ENCODE measurements at places on chromosomes 3 and 15.

DNA sequence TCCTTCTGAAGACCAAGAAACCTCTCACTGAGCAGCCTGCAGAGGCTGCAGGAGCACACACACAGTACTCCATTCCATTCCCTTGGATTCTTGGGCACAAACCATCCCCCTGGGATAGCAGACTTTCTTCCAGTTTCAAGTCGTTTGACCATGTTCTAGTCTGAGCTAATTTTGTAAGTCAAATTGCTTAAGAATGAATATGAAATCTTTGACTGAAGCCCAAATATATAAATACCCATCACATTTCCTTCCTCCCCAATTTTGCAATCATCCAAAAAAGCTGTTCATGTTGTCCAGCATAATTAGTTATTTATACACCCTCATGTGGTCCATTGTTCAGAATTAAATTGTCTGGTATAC, 231.2 kb upstream of the TPRG1 start:
- no peak for DNase-seq

GRCh38 chr3:12972781-12973702, 100.2 kb downstream of the IQSEC1 start:
- DNase-seq: no peak

DNA sequence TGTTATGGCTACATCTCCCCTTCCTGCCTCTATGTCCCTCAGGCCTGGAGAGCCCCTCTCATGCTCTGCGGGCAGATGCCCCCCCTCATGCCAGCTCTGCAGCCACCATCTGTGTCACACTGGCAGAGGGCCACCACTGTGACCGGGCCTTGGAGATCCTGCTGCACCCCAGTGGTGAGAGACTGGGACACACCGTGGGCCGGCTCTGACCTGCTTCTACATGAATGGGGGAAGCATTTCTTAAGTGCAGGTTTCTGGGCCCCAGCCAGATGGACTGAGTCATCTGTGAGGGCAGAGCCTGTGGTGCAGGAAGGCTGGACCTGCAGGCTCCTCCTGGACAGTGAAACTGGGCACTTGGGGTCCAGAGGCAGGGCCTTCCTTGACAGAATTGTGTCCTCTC, 4.8 kb downstream of the VWA5B2 start:
- DNase-seq: no peak

- no peak for DNase-seq
Observed at GRCh38 chr15:63634154-63634553, 37.0 kb downstream of the FBXL22 start.

DNA sequence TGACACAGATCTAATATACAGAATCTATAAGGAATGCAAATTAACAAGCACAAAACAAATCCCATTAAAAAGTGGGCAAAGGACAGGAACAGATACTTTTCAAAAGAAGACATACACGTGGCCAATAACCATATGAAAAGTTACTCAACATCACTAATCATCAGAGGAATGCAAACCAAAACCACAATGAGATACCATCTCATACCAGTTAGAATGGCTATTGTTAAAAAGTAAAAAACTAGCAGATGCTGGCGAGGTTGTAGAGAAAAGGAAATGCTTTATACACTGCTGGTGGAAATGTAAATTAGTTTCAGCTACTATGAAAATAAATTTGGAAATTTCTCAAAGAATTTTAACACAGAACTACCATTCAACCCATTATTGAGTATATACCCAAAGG, 50.7 kb downstream of the ADAMTS17 start:
- DNase-seq: no peak

GRCh38 chr15:63244399-63244798, 33.0 kb upstream of the APH1B start:
- no peak for DNase-seq

DNA sequence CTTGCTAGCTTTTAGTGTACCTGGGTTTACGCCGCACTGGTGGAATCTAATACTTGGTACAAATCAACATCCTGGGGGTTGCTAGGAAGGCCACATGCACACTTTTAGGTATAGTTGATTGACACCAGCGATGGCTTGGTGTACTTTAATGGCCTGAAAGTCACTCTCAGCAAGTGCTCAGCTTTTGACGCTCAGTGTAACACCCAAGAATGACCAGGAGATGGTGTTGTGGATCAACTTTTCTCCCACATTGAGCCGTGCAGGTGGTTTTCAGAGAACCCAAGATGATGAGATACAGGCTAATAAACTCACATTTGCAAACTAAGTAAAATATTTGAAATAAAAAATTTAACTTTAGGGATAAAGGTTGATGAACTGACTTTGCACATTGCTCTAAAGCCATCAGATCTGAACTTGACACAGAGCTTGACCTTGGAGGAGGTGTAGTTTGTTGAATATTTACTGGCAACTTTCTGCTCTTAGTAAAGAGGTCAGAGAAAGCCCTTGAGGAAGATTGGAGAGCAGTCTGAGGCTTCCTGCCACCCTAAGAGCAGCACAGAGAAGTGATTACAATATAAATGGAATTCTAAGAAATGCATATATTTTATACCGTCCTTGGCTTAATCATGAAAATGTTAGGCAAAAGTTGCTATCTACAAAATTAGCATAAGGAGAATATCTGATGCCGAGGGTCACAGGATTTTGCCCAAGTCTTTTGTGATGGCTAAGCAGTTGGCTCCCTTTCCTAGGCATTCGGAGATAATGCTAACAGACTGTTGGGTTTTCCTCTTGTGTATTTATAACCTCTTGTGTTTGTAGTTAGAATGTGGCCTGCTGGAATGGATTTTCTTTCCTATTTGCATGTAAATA, 143.4 kb upstream of the RASGRP1 start:
- DNase-seq: peak; percentile 52

- no peak for DNase-seq
Observed at GRCh38 chr15:89817701-89818280, 3.1 kb upstream of the ANPEP start.

DNA sequence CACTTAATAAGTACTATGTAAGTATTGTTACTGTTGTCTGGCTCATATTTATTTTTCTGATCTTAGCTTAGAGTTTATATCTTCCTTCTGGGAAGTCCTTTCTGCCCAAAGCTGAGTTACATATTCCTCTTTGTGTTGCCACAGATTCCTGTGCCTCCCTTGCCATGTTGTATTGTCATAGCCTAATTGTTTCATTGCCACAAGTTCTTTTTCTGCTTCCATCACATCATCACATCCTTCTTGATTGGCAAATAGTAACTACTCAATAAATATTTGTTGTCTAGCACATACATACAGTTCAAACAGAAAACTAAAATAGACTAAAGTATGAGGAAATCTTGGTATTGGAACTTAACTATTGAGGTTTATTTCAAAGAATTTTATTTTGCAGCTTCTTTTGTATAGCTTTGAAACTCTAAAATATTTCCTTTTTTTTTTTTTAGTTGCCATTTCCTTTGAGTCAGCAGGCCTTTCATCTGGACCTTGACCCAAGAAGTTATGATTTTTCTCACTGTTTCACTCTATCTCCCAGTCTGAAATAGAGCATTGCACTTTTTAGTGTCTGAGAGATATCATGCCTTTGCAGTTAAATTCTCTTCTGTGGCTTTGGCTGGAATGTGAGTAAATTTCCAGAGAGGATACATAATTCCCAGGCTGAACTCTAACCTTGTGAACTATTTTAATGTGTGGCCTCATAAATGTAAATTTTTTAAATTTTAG, 98.2 kb downstream of the ZNF609 start:
- no peak for DNase-seq

DNA sequence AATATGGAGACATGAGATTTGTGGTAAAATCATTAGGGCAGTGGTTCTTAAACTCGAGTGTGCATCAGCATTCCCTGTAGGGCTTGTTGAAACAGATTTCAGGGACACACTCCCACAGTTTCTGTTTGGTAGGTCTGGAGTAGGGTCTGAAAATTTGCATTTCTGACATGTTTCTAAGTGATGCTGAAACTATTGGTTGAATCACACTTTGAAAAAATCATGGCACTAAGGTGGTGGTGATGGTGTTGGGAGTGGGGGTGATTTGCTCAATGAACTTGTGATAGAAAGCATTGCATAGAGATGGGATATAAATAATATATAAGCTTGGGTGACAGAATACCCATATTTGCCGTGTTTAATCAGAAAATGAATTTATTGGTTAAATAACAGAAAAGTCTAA, 11.3 kb downstream of the MITF start:
- no peak for DNase-seq

GRCh38 chr3:120070263-120070981, 23.8 kb downstream of the GSK3B start:
- DNase-seq: no peak

DNA sequence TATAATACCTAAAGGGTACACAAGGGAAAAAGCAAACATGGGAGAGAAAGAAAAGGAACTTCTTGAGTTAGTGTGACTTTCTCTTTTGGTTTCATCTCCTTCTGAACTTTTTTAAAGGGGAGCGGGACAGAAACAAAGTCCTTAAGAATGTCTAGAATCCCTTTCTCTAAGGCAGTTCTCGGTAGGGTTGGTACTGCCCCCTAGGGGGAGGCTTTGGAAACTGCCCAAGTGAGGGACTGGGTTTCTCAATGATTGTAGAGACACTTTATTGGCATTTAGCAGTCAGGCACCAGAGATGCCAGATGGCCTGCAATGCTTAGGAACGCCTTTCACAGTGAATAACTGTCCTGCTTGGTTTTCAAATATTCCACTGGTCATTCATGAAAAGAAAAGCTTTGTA, 172.7 kb downstream of the WDR72 start:
- DNase-seq: peak; percentile 1

- no peak for DNase-seq
Observed at GRCh38 chr3:114627770-114628169, 333.9 kb downstream of the TIGIT start.

GRCh38 chr3:107524841-107525643, 2.3 kb downstream of the BBX start:
- peak; percentile 57 for DNase-seq

GRCh38 chr15:69664572-69665571, 212.3 kb downstream of the RPLP1 start:
- peak; percentile 6 for DNase-seq

- DNase-seq: peak; percentile 60
Observed at GRCh38 chr15:64507293-64507802, 47.0 kb downstream of the ZNF609 start.

GRCh38 chr3:46314517-46314916, 39.4 kb upstream of the CCR2 start:
- DNase-seq: no peak

DNA sequence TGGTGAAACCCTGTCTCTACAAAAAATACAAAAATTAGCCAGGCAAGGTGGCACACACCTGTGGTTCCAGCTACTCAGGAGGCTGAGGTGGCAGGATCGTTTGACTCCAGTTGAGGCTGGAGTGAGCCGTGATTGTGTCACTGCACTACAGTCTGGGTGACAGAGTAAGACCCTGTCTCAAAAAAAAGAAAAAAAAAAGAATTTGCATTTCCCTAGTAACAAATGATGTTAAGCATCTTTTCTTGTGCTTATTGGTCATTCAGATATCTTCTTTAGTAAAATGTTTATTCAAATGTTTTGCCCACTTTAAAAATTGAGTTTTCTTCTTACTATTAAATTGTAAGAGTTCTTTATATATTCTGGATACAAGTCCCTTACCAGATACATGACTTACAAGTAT, 48.7 kb downstream of the NFKBIZ start:
- DNase-seq: no peak

DNA sequence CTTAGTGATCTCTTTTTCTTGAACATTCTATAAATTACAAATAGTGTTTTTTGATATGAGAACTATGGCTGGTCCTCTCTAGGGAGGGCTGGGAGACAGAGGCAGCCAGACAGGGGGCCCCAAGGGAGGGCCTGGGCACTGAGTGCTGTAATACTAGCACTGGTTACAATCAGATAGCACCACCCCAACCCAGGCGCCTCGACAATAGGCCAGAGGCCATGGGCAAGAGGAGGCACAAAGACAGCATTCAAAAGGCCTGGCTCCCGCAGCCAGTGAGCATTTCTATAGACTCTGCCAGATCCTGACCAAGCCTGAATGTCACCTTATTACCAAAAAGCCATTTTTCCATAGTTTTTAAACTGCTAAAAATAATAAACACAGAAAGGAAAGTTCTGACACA, 158.5 kb downstream of the THRB start:
- no peak for DNase-seq

GRCh38 chr15:101157721-101158120, 94.1 kb downstream of the CHSY1 start:
- DNase-seq: no peak

DNA sequence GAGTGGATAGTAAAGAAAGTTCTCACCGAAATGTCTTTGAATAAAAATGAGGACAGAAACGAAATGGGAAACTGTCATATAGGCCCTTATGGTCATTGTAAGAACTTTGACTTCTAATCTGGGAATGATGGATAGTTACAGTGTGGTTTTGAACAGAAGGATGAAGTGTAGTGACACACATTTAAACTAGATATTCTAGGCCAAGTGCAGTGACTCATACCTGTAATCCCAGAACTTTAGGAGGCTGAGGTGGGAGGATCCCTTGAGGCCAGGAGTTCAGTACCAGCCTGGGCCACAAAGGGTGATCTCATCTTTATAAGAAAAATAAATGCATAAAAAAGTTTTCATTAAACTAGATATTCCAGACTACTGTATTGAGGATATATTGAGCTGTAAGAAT, 452.8 kb downstream of the ROBO1 start:
- DNase-seq: no peak

DNA sequence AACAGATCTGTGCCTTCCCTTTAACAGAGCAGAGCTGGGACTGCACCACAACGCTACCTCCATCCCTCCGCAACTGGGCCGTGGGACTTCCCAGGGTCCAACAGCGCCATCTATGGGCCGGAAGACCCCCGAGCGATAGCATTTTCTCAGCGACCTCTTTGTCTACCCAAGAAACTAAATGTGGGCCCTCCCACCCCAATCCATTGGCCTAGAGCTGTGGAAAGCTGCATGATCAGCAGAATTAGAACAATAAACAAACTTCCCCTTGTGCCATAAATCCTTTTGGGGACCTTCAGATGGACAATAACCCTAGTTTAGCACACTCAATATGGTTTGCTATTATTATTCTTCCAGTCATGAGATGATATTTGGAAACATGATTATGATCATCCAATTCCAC, 74.8 kb upstream of the NTRK3 start:
- peak; percentile 63 for DNase-seq

DNA sequence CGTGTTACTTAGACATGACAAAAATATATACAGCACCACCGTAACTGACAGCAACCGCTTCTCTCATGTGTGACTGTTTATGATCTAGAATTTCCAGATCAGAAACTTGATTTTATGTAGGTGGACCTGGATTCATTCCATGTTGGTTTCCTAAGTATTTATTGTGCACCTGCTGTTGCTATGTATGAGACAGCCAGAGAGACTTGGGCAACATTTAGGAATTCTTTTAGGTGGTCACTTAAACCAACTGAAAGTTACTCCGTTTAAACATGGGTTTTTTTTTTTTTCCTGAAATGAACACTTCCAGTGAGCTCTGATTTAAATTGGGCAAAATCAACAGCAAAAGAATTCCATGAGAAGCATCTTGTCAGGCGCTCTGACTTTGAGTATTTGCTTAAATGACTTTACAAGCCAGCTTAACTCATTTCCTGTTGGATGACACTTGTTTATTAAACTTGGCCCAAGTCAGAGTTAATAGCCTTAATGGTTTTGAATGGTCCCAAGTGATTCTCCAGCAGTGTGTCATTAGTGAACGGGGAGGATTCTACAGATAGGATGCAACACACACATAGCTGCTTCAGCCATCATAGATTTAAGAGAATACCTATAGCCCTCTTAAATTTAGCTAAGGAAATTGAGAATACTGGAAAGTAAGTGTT, 31.8 kb downstream of the MITF start:
- no peak for DNase-seq

GRCh38 chr3:130843441-130843840, 50.4 kb upstream of the ATP2C1 start:
- no peak for DNase-seq

GRCh38 chr15:44296625-44297524, 8.4 kb downstream of the GOLM2 start:
- peak; percentile 23 for DNase-seq
